Central memory CD4-positive, alpha-beta T cell (primary cell): ENCODE measurements at places on chromosomes 12 and 14.

GRCh38 chr12:110756611-110757010, 13.9 kb upstream of the PPP1CC start:
- DNase-seq: no peak

DNA sequence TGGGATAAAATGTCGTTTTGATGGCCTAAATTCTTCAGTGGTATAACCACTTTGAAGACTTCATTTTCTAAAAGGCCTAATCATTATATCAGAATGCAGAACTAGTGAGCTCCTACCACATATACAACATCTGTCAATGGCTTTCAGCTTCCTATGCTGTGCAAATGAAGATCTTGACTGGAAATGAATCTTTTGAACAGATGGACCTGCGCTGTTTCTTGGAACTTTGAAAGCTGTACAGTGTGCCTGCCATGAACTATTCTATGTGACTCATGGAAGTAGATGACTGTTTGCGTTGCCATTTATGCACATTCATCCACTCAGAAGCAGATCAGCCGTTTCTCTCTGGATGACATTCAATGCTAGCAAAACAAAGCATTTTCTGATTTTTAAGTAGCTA, 542.2 kb upstream of the USP15 start:
- DNase-seq: no peak

DNA sequence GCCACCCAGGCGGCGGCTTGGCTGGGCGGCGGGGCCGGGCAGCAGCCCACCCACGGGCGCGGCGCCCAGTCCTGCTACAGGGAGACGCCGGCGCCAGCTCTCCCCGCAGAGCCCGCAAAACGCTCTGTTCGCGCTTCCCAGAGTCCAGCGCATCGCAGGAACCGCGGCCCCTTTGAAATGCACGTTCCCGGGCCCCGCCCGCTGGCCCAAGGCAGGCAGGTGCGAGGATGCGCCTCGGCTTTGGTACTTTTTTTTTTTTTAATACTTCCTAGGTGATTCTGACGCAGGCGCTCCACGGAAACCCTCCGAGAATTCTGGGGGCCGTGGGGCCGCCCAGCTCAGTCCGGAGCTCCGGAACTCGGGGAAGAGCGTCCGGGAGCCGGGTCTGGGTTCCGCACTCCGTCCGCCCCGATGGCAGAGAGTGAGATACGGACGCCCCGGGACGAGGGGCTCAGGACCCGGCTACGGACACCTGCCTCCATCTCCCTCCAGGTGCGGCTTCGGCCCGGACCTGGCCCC, 483 bp downstream of the POC1B start:
- DNase-seq: peak; percentile 45

- peak; percentile 20 for DNase-seq
Measured at GRCh38 chr14:22981090-22981875, 1.1 kb downstream of the AJUBA start.

GRCh38 chr14:95191445-95192199, 34.3 kb upstream of the DICER1 start:
- DNase-seq: no peak

DNA sequence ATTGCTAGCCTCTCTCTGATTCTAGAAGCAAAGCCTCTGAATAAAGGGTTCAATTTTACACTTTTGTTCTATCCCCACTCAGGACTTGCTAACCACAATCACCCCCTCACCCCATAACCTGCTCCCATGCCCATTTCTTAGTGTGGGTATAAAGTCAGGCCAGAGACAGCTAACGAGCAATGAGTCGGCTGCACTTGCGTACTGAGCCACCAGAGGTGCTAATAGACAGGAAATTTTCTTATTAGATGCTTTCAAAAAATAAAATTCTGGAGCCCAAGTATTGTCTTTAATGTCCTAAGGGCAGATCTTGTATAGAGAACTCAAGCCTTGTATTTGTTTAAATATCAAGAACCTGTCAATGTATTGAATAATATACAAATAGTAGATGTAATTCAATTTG, 256.9 kb downstream of the SYT1 start:
- no peak for DNase-seq
